Stimulated activated CD4-positive, alpha-beta T cell treated with anti-CD3 and anti-CD28 coated beads, TNF-alpha, amount 100 ng/mL, for 48 hours (primary cell): ENCODE measurements at places on chromosomes 2 and 18.

DNA sequence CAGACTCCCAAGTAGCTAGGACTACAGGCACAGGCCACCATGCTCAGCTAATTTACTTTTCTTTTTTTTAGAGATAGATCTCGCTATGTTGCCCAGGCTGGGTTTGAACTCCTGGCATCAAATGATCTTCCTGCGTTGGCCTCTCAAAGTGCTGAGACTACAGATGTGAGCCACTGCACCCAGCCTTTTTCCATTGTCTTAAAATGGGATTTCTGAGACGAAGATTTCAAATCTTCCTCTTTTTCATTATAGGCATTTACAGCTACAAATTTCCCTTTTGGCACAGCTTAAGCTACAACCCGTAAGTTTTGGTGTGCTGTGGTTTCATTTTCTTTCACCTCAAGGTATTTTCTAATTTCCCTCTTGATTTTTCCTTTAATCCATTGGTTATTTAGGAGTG, 8.6 kb downstream of the GNLY start:
- no peak for DNase-seq

GRCh38 chr2:50215736-50216135, 816.2 kb downstream of the NRXN1 start:
- DNase-seq: no peak

- DNase-seq: no peak
These were observed 709.5 kb upstream of the ACVR2A start for GRCh38 chr2:147135376-147135775.

GRCh38 chr2:85163675-85164074, 30.5 kb downstream of the TCF7L1 start:
- no peak for DNase-seq

- no peak for DNase-seq
These were observed 585 bp upstream of the MOB1A start for GRCh38 chr2:74179063-74179865.
